ENCODE measurements at places on chromosomes 6 and 20. TPM values are rescaled to one million over a fixed set of nuclear protein-coding genes. Genes with fewer than 3 reads are reported as not detected.
A peak's percentile ranks its signal among the peaks of the same experiment; 100 is the strongest.

DNA sequence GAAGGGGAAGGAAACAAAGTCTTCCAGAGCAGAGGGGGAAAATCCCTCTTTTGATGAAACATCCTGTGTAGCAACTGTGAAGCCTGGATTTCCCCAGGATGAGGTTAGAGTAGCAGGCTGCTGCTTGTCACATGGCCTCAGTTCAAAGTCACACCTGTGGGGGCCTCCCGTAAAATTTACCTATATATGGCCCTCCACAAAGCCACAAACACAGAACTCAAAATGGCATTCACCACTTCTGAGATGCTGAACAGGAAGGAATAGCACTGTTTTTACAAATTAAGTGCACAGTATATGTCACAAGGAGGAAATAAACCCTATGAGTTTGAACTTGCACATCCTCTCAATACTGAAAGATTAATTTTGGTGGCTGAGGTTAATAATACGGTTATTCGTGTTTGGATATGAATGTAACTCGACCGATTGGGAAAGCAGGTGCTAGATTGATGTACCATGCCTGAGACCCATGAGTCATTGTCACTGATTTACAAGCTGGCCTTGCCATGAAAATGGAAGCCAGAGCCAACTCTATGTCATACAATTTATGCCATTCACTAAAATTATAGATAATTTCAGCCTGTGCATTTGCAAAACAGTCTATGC is 70.6 kb downstream of the SGK1 start:
- H3K4me1 ChIP-seq = peaks cover 3% of the 10 kb centered on the region
- H3K27ac ChIP-seq = no peak overlapping the region
- H3K4me3 ChIP-seq = no peak overlapping the region
- DNase-seq = no peak

DNA sequence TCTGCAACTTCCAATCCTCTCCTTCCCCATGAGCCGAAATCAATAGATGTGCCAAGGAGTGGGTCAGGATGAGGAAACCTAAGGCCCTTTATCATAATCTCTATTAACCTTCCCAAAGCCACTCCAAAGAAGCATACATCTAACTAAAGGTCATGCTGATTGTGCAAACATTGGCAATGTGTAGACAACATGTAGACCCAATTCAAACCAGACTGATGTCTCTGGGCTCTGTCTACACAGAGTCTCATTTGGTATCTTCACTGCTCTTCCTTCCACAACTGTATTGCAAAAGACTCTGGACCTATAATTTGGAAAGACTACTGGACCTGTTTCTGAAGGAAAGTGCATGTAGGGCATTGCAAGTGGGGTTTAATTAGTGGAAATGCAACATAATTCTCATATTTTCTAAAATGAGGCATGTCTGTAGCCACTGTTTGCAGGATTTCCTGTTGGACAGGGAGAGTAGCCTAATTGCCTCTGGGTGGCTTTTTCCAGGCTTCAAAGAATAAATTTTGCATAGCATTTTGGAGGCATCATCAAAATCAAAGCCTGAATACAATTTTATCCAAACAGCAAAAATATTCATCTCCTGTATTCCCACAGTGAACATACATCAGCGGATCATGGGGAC is 35.0 kb upstream of the MLIP start:
- no peak for DNase-seq
- no peaks in the 10 kb centered on the region for H3K27me3 ChIP-seq
- no peaks in the 10 kb centered on the region for H3K36me3 ChIP-seq
- peaks cover 27% of the 10 kb centered on the region for H3K4me1 ChIP-seq
- H3K4me3 ChIP-seq = no peak overlapping the region

DNA sequence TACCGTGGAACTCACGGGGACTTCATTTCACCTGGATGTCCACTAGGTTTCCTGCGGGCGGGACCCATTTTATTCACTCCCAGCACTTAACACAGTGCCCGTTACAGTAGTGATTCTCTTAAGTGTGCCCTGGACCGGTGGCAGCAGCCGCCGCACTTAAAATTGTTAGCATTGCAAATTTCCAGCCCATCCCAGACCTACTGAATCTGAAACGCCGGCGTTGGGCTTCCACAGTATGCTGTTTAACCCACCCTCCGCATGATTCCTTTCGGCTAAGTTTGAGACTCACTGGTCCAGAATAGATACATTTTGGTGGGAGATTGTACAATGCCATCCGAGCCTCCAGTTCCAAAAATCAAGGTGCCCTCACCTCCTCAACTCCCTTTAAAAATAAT is 967 bp downstream of the SMPDL3A start:
- peaks cover 46% of the 10 kb centered on the region for H3K4me1 ChIP-seq
- peaks cover 38% of the 10 kb centered on the region for H3K27me3 ChIP-seq
- peak overlapping the region; percentile 47 for H3K27ac ChIP-seq
- H3K4me3 ChIP-seq = peak overlapping the region; percentile 83
- no peaks in the 10 kb centered on the region for H3K36me3 ChIP-seq

DNA sequence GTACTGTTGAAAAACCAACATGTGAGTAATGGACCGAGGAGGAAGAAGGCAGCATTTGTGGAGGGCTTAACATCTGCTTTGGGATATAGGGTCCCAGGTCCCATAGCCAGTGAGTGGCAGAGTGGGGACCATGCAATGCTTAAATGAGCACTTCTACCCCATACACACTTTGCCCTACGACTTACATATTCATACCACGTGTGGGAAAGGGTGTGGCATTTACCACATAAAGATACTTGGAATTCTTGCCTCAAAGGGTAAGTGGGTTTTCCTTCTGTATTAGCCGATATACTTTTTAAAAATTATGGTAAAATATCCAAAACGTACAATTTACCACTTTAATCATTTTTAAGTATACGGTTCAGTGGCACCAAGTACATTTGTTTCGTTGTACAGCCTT is 199.3 kb downstream of the BACH2 start:
- H3K27me3 ChIP-seq = no peaks in the 10 kb centered on the region
- no peak for DNase-seq
- no peaks in the 10 kb centered on the region for H3K36me3 ChIP-seq
- H3K4me1 ChIP-seq = no peaks in the 10 kb centered on the region
- H3K27ac ChIP-seq = no peak overlapping the region

- no peak overlapping the region for H3K4me3 ChIP-seq
- H3K36me3 ChIP-seq = no peaks in the 10 kb centered on the region
- no peaks in the 10 kb centered on the region for H3K27me3 ChIP-seq
- no peak overlapping the region for H3K27ac ChIP-seq
- 0 out of 2 replicates have a peak, but pooled peaks cover 5% of the 10 kb centered on the region for H3K4me1 ChIP-seq
- peak; percentile 94 for DNase-seq
These were observed 123.1 kb downstream of the RPS12 start for GRCh38 chr6:132937466-132937906.

DNA sequence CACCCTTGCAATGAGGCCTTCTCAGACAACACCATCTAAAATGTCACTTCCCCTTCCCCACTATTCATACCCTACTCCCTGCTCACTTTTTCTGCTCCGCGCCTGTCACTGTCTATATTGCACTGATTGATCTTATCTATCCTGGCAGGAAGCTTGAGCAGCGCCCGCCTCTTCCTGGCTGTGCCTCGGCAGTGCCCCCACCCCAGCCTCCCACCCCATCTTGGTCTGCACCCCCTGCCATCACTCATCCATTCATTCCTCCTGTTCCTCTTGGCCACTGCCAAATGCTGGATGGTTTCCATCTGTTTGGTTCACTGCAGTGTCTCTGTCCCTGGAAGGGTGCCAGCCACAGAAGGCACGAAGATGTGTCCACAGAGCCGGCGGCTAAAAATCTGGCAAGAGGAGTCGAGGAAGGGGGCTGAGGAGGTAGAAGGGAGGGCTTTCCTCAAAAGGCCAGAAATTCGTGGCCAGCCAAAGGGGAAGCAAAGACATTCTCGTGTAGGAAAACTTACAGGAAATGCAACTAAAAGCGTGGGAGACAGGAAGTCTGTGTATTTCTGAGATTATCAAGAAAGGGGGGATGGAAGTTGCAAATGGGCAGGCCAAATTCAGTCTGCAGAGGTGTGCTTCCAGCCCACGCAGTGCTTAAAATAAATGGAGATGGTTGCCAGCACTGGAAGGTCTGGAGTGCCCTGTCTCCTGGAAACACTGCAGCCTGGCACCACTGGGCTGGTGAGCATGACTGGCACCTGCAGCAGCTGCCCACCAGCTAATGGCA is 27.6 kb downstream of the SYNJ2 start:
- no peaks in the 10 kb centered on the region for H3K27me3 ChIP-seq
- no peak for DNase-seq
- no peak overlapping the region for H3K27ac ChIP-seq
- H3K4me3 ChIP-seq = no peak overlapping the region
- no peaks in the 10 kb centered on the region for H3K4me1 ChIP-seq

DNA sequence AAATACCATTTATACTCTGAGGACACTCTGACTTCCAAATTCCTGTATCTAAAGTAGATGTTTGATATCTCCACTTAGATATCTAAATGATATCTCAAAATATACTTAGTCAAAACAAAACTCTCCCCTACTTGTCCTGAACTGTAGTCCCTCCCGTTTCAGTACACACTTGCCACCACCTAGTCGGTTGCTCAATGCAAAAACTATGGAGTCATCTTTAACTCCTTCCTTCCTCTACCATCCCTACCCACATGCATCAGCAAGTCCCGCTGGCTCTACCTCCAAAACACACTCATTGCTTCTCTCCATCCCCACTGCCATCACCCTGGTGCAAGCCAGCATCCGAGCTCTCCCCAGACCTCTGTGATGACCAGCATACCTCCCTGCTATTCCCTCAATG is 13.2 kb downstream of the STX7 start:
- peaks cover 4% of the 10 kb centered on the region for H3K36me3 ChIP-seq
- no peak for DNase-seq
- no peak overlapping the region for H3K4me3 ChIP-seq
- no peaks in the 10 kb centered on the region for H3K4me1 ChIP-seq

The GPR6 gene
- not detected for total RNA-seq

The RAET1G gene
- total RNA-seq = not detected

The MCHR2 gene
- total RNA-seq = not detected

The LKAAEAR1 gene
- not detected for total RNA-seq

The SIGLEC1 gene
- total RNA-seq = not detected
